Activated T-cell treated with anti-CD3 and anti-CD28 coated beads for 48 hours (primary cell): ENCODE measurements at places on chromosomes 13 and 19.

DNA sequence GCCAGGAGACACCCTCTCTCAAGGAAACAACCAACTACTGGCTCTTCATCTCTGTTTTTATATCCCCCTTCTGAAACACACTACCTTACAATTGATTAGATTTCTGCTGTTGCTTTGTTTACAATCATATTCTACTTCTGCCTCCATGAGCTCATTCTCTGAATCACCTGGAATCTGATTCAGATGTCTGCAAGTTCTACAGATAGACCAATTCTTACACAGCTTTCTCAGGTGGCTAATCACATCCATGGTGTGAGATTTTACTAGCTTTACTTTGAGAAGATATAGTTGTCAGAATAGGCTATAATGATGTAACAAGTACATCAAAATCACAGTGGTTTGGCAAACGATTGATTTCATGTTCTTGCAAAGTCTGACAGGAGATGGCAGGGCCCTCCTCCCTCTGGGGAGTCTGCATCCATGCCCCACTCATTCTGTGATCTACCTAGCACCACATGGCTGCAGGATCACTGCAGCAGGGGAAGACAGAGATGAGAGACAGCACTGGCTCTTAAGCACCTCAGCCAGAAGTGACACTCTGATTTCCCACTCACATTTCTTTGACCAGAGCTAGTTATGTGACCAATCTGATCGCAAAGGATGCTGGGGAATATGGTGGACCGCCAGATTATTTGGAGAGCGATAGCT lies 243.7 kb downstream of the FOXO1 start:
- no peak for DNase-seq

- DNase-seq, result no peak
Measured at GRCh38 chr13:65368832-65369231, 1861.3 kb downstream of the PCDH9 start.

GRCh38 chr19:15412832-15413231 lies 6.0 kb downstream of the AKAP8L start:
- DNase-seq, result no peak

DNA sequence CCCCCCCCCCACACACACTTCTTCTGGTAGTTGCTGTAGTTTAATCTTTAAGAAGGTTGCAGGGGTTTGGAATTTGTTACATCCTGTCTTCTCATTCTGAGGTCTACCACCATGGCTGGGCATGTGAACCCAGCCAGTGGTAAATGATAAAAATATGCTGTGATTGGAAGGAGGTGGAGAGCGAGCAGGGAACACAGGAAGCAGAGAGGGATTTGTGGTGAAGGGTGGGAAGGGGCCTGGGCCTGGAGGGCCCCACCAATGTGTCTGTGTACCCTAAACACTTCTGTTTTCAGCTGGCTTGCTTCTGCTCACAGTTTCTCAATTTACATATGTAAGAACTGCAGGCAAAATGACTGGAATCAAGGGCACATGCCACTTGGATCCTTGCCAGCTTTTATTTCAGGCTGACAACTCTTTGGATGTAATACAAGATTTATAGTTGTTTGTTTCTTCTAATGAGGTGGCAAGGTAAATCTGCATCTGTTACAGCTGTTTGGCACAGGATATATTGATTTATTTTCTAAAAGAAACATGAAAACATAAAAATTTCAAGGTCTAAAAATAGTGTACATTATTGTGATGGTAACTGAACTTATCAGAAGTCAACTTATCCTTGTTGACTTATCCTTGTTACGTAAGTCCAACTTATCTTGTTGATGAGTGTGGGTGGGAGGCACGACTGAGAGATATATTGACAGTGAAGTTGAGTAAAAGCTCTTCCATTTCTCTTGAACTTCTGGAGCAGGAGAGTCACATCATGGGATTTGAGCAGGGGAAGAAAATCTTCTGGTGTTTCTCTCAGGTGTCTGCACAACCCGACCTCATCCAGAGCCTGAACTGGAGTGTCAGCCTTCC lies 313.2 kb downstream of the SHISA2 start:
- no peak for DNase-seq

DNA sequence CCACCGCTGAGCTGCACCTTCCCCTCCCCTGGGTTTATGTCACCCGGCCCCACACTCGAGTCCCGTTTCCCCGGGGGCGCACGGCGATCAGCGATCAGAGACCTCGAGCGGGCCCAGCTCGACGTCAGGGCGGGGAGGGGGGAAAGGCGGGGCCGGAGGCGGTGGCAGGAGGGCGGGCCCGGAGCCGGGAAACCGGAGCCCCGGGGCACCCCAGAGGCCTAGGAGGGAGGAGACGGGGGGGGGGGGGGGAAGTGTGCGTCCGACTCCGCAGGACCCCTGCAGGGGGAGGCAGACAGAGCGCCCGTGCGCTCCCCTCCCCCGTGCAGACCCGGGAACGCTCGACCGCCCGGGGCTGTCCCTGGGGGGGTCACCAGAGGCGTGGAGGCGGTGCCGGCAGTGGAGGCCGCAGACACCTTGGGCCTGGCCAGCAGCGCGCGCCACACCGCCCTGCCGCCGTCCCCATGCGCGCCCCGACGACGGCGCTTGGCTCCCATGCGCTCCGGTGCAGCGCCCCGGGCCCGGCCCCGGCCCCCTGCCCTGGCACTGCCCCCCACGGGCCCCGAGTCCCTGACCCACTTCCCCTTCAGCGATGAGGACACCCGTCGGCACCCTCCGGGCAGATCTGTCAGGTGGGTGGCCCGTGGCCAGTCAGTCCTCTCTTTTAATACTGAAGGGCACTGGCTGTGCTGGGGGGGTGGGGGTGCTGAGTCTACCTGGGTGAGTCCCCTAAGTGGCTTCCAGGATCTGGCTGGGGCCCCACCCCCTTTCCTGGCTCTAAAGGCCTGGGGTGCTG lies 11.8 kb downstream of the PDE4A start:
- peak; percentile 52 for DNase-seq

DNA sequence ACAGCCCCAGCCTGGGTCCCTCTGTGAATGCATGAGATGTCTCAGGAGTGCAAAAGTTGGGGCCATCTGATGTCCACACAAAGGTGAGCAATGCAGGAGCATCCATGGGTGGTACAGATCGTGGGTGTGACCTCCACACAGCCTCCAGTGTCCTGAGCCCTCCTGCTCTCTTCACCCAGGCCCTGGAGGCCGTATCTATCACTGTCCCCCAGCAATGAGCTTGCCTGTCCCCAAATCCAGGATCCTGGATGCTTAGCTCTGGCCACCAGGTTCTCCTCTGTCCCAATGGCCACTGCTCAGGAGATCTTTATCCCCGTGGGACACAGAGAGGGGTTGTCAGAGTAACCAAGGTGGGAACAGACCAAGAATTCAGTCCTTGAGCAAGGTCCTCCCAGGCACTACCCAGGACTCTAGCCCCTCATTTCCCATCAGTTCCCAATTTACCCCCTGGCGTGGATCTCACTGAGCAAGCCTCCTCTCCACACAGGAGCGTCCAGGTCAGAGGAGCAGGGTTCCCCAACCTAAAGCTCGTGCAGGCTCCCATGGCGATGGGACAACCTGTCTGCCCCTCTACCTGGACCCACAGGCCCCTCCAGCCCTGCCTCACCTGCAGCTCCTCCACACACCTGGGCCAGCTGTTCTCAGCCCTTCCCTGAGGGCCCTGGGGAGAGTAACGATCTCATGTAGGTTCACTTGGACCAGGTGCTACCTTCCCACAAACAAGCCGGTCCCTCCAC lies 11.3 kb downstream of the CEACAM21 start:
- no peak for DNase-seq

DNA sequence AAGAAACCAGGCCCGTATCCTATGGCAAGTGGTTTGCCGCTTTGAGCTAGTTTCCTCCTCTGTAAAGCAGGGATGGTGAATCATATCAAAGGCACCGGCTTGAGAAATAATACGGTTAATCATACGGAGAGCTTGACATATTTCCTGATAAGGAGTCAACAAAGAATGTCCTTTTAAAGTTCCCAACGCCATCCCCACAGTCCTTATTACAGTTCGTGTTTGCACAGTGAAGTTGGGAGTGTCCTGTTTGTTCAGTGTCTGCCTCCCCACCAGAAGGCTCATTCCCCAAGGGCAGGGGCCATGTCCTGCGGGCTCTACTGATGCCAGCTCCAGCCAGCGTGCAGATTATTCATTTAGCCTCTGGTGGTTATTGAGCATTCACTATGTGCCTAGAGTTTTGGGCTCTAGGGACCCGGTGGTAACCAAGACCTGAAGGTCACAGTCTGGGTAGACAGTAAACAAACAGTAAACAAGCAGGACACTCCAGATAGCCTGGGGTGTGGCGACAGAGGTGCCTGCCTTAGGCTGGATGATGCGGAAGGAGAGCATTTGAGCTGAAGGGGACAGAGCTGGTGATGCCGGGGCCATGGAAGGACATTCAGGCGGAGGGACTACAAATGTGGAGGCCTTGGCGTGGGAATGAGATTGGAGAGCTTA lies 6.3 kb downstream of the GRAMD1A start:
- DNase-seq, result no peak

DNA sequence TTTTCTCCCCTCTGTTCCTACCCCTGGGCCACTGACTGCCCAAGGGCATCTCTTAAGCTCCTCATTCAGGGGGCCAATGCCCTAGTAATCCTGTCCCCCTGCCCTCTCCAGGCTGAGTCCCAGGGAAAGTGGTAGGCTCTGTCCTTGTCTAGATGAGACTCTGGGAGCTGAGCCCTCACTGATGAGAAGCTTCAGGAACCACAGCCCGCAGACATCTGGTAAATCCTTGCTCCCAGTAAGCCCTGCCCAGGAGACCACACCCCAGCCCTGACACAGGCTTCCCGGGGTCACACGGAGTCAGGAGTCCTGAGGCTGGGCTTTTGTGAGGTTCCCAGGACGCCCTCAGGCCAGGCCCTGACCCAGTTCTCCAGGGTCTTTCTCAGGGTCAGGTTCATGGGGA lies 1.9 kb downstream of the CEACAM4 start:
- DNase-seq, result no peak

DNA sequence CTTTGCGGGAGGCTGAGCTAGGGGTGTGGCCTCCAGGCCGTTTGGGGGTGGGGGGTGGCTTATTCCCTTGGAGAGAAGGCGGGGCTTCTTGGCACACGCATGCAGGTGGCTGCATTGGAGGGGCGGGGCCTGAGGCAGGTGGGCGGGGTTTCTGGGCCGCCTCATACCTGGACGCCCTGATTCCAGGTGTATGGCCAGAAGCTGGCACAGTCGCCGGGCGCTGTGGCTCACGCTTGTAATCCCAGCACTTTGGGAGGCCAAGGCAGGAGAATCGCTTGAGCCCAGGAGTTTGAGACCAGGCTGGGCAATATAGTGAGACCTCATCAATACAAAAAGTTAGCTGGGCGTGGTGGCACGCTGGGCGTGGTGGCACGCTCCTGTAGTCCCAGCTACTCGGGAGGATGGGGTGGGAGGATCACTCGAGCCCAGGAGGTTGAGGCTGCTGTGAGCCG lies 7.8 kb downstream of the ABCA7 start:
- no peak for DNase-seq

DNA sequence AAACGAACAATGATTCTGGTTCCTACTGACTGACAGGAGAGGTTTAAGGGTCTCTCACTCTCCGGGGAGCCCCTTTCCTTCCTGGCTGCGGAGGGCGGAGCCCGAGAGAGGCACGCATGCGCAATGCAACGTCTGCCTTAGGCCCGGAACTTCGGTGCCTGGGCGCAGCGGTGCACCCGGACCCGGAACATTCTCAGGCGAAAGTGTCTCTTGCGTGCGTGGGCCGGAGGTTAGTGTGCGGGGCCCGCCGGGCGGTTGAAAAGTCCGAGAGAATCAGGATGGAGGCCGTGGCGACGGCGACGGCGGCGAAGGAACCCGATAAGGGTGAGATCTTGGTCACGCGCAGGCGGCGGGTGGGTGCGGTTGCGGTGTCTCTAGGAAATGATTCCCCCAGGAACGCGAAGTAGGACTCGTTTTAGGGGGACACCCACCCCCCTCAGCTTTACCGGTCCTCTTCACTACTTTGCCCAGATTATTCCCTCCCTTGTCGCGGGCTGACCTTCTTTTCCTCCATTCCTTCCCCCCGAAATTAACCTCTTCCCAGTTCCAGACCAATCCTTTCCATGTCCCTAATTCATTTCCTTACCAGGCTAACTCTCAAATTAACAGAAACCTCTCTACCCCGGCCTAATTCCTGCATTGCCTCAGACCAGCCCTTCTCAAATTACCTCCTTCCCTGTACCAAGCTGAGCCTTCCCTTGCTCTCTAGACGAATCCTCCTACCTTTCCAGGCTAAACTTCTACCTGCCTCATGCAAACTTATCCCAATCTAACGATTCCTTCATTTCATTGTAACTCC lies at the start of gene CCDC97:
TSS of gene CCDC97 (plus strand) at position 140 of the 799 bp plus-strand sequence. CDS start at position 279, 139 bp downstream.
- peak; percentile 86 for DNase-seq

DNA sequence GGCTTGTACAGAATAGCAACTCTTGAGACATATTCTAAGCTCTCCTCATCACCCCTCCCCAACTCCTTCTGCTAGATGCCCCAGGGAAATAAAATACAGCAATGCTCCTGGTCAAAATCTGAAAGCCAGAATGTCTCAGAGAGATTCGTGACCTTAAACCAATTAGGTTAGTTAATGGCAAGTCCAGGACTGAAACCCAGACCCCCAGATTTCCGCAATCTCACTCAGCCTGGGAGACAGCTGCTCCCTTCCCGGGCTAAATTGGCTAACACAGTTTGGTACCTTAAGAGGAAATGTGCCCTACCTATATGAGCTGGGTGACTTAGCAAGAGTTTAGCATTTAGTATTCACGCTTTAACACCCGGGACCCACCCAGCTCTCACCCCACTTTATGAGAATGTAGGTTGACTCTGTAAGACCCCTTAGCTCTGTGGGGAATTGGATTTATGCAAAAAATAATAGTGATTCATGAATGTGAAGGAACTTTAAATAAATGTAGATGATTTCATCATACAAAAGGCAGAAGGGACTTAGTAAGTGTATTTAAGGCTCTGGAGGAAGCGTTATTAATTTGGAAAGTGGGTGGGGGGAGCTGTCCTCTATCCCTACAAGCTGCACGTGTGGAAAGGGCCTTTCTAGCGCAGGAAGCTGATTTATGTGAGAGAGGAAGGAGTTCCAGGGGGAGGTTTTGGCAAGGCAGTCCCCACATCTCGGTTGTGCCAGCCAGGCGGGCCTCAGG lies 1.1 kb downstream of the DLEU7 start:
- DNase-seq, result no peak

DNA sequence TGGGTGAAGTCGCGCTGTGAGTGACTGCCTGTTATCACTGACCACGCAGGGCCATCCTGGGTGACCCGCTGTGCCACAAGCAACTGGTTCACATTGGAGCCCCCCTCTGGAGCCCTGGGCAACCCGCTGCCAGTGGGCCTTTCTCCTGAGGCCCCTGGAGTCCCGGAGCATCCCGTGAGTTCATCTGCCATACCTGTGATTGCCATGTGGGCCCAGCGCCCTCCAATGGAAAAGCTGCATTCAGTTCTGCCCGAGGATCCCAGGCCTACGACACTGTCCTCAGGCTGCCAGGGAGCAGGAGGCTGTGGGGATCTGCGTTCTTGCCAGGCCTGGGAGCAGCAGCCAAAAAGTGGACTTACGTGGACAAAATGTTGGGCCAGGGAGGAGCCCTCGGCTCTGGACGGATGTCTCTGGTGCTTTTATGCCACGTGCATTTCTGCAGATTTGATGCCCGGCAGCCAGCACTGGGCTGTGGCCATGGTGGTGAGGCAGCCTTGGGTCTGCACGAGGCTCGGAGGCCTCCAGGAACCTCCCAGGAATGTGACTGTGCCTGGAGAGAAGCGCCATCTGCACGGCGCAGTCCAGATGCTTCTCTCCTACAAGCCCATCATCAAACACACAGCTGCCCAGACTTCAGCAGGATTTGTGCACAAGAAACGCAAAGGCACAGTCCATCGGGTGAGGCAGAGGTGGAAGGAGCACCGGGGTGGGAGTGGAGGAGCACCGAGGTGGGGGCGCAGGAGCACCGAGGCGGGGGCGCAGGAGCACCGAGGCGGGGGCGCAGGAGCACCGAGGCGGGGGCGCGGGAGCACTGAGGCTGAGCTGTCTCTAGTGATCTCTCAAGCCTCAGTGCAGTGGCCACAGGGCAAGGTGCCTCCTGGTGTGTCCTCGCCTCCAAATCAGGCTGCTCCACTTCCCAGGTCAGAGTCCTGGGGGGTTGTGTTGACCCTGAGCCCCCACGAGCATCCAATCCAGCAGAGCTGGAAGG lies 44.0 kb downstream of the C13orf46 start:
- no peak for DNase-seq
